Glutamatergic neuron (in vitro differentiated cells): ENCODE measurements at places on chromosomes 12 and 14.

DNA sequence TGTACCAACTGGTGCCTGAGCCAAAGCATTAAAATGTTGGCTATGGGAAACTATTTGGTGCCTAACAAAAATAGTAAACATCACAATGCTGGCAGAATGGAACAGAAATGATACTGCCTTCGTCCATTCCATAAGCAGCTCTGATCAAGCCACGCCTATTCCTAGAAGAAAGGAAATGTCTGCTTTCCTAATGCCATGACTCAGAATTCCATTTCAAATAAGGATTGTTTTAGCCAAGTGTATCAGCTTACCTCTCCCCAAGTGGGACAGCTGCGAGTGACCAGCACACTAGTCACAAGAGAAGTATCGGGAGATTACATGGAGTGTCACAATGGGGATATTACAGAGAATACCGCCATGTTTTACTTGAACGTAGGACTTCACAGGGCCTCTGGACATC lies 38.7 kb downstream of the GLT8D2 start:
- DNase-seq: no peak

DNA sequence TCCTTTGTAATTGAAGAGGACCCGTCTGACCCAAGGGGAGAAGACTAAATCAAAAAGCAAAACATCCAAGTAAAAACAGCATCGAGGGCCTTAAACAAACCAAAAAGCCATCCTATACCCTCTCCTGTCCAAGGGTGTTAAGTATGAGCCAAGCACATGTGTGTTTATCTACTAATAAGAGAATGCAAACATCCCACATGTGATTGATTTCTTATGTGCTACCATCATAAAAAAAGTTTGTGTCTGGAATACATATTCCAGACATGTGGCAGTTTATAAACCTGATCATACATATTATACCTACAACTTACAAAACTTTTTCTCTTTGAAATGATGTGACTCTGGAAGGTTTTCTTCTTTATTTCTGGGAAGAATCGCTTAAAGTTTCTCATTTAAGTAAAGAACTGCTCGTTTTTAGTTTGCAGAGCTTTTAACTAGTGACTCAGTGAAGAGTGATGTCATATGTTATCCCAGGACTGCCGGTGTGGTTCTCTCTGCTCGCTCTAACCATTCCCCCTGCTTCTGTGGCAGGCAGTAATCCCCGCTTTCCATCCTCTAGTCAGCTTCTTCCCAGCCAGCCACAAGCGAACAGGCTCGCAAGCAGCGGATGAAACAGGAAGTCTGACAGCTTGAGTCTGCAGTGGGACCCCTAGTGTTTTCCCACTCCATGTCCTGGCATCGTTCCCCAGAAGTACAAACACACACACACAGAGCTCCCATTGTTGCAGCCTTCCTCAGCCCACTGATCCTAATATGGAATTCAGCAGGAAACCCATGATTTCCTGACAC lies 431 bp upstream of the RHOJ start:
- peak; percentile 32 for DNase-seq

- no peak for DNase-seq
Measured at GRCh38 chr12:716506-716905, 35.9 kb upstream of the WNK1 start.

- no peak for DNase-seq
Measured at GRCh38 chr14:96497087-96497486, 5.1 kb upstream of the PAPOLA start.

GRCh38 chr12:103955811-103956508 lies 9.7 kb upstream of the TDG start:
- no peak for DNase-seq

DNA sequence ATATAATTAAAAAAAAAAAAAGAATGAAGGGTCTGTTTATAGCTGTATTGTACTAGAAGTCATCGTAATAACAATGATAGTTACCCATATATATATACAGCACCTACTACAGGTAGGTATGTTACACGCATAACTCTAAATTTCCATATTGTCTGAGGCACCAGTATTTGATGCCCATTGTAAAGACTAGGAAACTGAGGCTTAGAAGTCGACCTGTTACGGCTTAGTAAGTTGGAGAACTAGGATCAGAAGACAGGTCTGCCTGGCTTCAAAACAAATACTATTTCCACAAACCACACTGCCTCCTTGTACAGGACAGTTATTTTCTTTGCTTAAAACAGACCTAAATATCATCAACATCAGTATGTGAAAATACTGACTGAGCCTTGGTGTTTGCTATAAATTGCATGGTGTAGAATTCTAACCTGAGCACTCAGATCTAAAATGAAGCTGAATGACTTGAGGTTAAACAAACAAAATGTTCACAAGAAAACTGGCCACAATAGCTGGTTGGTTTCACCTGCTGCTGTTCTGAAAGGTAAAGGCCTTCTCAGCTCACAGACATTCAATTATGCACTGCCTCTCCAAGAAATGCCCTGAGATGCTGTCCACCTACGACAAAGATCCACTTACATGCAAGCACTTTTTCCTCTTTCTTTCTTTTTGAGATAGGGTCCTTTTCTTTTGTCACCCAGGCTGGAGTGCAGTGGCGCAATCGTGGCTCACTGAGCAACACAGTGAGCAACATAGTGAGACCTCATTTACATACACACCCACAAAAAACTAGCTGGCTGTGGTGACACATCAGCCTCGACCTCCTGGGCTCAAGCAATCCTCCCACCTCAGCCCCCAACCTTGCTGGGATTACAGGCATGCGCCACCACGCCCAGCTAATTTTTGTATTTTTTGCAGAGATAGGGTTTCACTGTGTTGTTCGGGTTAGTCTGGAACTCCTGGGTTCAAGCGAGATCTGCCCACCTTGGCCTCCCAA lies 35.7 kb downstream of the SSH1 start:
- no peak for DNase-seq

- no peak for DNase-seq
Measured at GRCh38 chr14:33332497-33332896, 393.8 kb downstream of the NPAS3 start.
